Panc1 (cell line): ENCODE measurements at places on chromosomes 1 and 21. TPM values are rescaled to one million over a fixed set of nuclear protein-coding genes. Genes with fewer than 3 reads are reported as not detected.
A peak's percentile ranks its signal among the peaks of the same experiment; 100 is the strongest.

GRCh38 chr1:50328552-50328951, 94.7 kb downstream of the DMRTA2 start:
- DNase-seq, result no peak
- no peaks in the 10 kb centered on the region for H3K4me1 ChIP-seq
- H3K27ac ChIP-seq, result no peak overlapping the region
- no peak overlapping the region for H3K4me3 ChIP-seq
- H3K27me3 ChIP-seq, result peaks cover 21% of the 10 kb centered on the region

GRCh38 chr21:44300262-44300959, 558 bp downstream of the PFKL start:
- H3K27ac ChIP-seq, result peak overlapping the region; percentile 63
- H3K4me1 ChIP-seq, result peaks cover 19% of the 10 kb centered on the region
- no peaks in the 10 kb centered on the region; the same call in 1 of the 2 replicates for H3K36me3 ChIP-seq
- H3K4me3 ChIP-seq, result peak overlapping the region; percentile 61

- no peaks in the 10 kb centered on the region for H3K27me3 ChIP-seq
- no peaks in the 10 kb centered on the region for H3K36me3 ChIP-seq
- H3K27ac ChIP-seq, result no peak overlapping the region
- H3K4me1 ChIP-seq, result peaks cover 4% of the 10 kb centered on the region; the same call in 1 of the 2 replicates
- DNase-seq, result no peak
Observed at GRCh38 chr1:16026723-16027484, 5.1 kb downstream of the CLCNKA start.

- H3K4me1 ChIP-seq, result no peaks in the 10 kb centered on the region; the same call in 1 of the 2 replicates
- no peak overlapping the region for H3K4me3 ChIP-seq
- no peaks in the 10 kb centered on the region for H3K27me3 ChIP-seq
- H3K36me3 ChIP-seq, result no peaks in the 10 kb centered on the region
- H3K27ac ChIP-seq, result no peak overlapping the region
- DNase-seq, result no peak
Observed at GRCh38 chr1:174399211-174399610, 48.6 kb upstream of the GPR52 start.

Gene LRRC53
- total RNA-seq, result not detected

Gene PDZK1
- total RNA-seq, result 2.3 TPM

GRCh38 chr1:94269921-94270320, 32.5 kb upstream of the ARHGAP29 start:
- H3K4me1 ChIP-seq, result no peaks in the 10 kb centered on the region; the same call in 1 of the 2 replicates
- DNase-seq, result no peak
- H3K27me3 ChIP-seq, result no peaks in the 10 kb centered on the region
- H3K36me3 ChIP-seq, result no peaks in the 10 kb centered on the region
- H3K27ac ChIP-seq, result no peak overlapping the region; the same call in 1 of the 2 replicates

Gene TSPEAR
- not detected for total RNA-seq

Gene SLC1A7
- total RNA-seq, result 0.31 TPM
